ENCODE measurements at places on chromosomes 1 and 21.

DNA sequence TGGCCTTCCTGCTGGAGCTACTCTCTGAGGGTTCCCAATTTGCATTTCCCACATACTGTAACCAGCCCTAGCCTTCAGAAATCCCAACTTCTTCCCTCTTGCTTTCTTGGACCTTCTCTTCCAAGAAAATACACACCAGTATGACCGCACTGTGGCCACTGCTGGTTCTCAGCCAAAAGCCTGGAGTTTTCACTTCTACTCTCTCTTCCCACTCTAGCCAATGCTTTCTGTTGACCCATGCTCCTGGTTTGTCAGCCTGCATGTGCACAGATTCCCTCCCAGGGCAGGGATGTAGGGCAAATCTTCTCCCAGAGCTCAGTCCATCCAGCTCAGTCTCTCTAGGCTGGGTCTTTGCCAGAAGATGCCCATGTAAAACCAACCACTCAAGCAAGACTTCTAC is 664 bp downstream of the SLAMF1 start:
- no peak for DNase-seq

DNA sequence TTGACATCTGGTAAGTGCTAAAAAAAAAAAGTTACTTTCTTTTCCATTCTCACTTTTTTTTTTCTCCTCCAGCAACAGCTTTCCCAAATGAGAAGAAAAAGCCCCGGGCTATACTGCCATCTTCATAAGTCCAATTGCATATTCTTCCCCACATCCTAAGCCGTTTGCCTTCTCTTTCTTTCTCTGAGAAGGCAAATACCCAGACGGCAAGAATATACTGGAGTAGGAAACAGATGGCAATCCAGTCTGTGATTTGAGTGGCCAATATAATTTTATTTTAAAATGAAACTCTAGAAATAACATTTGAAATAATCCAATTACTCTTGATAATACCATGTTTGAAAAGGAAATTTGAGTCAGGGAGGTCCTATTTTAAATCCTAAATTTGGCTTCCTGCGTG is 44.6 kb upstream of the GREM2 start:
- DNase-seq = no peak

DNA sequence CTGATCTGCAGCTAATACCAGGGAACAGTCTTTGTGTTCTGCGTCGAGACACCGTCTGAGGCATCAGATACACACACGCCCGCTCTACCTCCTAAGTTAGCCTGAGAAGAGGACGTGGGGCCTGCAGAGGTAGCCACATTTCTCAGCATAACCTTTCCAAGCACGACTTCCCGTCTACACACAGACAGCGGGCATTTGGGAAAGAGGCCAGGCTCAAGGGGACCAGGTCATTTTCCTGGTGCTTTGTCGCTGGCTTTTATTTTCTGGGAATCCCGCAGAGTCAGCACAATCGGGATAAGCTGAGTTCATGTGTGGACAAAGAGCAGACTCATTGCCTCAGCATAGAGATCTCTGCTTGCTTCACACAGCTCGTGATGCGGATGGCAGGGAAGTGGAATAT is 72.5 kb upstream of the SMYD2 start:
- DNase-seq = no peak

DNA sequence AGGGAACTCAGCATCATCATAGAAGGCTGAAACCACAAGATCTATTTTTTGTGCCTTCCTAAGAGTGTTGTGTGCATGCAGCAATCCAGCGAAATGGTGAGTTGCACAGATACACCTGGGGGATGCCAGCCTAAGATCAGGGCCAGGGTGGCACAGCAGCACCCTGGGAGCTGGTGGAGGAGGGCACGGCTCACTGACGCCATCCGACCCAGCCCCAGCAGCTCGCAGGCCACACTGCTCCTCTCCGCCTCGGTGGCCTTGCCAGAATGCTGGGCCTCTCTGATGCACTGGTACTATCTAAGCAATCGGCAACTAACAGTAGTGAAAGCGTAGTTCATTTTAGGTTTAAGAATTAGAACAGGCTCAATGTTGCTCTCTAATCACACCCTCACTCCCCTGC is 37.8 kb downstream of the CAPZB start:
- no peak for DNase-seq

DNA sequence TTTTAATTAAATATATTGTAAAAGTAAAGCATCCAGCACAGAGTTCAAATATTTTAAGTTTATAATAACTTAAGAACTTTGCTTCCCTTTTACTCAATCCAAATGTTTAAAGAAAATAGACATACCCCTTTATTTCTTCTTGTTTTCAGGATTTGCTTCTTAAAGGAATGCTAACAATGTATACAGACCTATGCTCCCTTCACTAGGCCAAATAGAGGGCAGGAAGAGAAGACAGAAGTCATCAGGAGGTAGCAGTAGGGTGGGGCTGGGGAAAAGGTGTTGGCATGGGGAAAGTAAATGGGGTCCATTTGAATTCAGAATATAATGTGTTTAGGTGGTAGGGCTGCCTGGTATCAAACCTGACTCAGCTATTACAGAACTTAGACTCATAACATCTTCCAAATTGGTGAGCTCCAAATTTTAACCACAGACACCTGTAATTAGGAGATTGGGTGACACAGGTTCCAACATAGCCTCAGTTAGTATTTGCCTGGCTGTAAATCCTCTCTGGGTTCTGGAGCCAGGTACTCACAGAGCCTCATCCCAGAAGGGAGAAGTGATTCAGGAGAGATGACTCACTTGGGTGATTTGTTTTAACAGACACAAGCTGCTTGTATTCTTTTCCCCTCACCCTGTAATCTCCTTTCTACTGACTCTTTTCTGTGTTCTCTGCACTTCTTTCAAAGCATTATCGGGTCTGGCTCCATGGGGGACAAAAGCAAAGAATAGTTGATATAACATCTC is 60.1 kb upstream of the DUSP10 start:
- DNase-seq = no peak

- no peak for DNase-seq
Measured at GRCh38 chr1:50135716-50136115, 27.0 kb downstream of the ELAVL4 start.

DNA sequence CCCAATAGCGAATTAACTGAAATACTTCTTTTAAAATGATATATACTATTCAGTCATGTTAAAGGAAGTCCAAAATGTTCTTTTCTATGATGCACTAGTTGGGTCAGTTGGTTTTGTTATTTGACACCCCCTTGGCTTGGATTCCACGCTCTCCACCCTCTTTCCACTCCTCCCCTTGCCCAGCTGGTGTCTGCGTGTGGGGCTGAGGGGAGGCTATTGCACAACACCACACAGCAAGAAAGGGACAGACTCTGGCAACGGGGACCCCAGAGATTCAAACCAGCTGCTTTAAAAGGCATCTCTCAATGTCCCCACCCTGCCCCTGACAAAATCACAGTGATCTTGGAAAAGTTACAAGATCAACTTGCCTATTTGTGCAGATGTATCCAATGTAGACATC is 394.3 kb downstream of the TGFB2 start:
- DNase-seq = no peak

GRCh38 chr1:171570295-171570694 is 51.7 kb upstream of the MYOCOS start:
- no peak for DNase-seq

DNA sequence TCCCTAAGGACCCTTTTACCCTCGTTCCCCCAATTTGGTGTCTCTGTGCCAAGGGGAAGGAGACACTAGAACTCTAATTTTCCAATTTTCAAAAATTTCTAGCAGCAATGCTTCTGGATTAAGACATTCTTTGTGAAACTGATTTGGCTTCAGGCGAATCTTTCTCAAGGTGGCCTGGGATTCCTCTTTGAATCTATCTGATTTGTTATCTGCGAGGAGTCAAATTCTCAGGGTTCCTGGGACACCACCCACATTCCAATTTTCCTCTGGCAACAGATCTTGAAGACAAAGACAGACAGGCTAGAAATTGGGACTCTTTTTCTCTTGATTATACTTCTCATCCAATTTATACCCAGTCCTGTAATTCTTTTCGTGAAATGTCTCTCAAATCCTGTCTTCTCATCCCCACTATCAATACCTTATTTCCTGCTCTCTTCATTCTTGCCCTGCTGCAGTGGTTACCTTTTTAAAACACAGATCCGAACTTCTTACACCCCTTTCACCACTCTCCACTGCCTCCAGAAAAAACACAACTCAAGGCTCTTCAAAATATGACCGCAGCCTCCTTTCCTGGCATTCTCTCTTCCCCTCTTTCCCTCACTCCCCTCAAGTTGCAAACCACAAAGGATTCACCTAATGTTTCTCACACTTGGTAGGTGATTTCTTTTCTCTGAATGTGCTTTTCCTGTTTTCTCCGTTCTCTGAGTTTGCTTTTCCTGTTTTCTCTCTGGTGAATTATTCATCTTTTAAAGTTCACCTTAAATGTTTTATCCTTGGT is 2.7 kb upstream of the MPZL1 start:
- DNase-seq = no peak

GRCh38 chr1:118564961-118565703 is 380.1 kb upstream of the SPAG17 start:
- no peak for DNase-seq

- DNase-seq = no peak
Measured at GRCh38 chr1:154865442-154866256, 4.4 kb downstream of the KCNN3 start.

DNA sequence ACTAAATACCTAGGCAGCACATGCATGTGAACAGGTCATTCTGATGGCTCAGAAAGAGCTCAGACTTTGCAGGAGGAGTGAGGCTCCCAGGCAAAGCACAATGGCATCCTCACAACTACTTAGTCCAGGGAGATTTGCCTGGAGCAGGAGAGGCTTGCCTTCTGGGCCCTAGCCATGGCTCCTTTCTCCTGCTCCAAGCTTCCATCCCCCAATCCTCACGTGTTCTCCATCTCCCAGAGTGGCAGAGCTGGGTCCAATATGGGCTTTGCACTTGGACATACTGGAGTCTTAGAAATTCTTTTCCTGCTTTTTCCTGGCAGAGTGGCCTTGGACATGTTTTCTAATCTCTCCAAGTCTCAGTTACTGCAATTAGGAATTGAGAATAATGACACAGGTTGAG is 15.8 kb downstream of the MYBPH start:
- DNase-seq = no peak

GRCh38 chr1:6391951-6392808 is 1.4 kb downstream of the ACOT7 start:
- peak; percentile 3 for DNase-seq

GRCh38 chr1:223216531-223217205 is 73.6 kb upstream of the TLR5 start:
- no peak for DNase-seq

DNA sequence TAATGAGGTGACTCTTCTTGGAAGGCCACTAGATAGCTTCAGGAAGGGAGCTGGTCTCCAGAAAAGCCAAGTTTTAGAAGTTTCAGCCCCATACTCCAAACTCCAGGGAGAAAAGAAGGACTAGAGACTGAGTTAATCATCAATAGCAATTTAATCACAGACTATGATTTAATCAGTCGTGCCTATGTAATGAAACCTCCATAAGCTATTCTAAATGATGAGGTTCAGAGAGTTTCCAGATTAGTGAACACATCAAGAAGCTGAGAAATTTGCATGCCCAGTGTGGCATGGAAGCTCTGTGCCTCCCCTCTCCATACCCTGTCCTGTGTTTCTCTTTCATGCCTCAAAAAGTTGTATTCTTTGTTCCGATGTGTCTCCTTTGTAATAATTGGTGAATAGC is 49.2 kb upstream of the CCDC190 start:
- DNase-seq = no peak

DNA sequence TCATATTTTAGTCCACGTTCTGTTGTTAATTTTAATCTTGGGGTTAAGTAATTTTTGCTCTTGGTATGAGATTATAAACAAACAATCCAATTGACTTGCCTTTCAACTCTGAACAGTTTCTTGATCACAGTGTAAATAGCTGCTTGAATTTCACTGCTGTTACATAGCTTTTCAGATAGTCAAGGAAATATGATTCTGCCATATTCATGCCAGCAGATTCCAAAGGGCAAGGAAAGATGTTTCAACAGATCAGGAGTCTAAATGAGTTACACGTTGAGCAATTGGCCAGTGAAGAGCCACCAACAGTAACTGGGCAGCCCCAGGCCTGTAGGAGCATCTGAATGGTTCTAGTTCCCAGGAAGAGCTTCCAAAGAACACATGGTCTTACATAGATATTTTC is 93.6 kb downstream of the LEPR start:
- no peak for DNase-seq

GRCh38 chr1:145695821-145696629 is 11.1 kb downstream of the PDZK1 start:
- DNase-seq = no peak

DNA sequence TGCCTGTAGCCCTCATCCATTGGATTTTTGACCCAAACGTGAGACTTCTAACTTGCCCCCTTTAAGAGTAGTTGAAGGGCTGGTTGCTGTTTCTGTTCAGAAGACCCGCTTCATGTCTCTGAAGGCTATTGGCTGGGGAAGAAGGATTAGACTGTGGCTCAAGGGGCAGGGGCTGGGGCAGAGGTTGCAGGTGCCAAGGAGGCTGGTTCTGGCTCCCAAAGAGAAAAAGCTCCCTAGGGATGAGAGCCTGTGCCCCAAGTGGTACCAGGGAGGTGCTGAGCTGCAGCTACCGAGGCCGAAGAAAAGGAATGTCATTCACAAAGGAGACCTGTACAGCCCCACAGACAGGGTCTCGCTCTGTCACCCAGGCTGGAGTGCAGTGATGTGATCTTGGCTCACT is 5.8 kb downstream of the WNT3A start:
- no peak for DNase-seq

Measured in CD4-positive, alpha-beta T cell treated with Interleukin-10 for 1 hour (primary cell).